ENCODE measurements at places on chromosomes 16 and 17.

DNA sequence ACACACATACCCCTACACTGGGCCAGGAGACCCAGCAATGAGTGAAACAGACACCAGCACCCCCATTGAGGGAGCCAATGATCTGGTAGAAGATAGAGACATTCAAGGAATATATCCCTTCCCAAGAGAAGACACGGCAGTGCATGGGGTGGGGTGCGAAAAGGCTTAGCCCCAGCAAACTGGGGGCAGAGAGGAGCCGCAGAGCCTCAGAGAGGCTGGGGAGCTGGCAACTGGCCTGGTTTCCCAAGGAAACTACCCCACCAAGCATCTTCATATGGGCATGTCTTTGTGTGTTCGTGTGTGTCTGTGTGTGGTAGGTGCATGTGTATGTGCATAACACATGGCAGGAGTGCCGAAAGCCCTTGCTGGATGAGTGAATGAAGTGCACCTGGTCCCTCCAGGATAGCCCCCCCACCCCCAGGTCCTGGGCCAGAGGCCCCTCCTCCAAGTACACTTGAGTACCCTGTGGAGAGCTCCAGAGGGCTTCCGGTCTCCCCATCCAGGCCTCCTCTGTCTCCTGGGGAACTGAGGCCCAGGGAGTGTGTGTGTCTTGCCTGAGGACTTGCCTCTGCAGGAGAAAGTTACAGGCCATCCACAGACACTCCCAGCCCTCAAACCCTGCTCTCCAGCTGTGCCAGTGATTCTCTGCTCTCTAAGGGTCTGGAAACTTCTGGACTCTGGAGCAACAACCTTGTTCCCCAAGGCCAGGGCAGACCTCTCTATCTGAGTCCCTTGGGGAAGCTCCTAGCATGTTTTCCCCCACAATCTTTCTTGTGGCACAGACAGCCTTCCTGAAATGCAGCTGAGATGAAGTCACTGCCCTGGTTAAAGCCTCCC, 15.9 kb downstream of the TBX2 start:
- no peak for DNase-seq

GRCh38 chr16:89920723-89921122, 2.1 kb downstream of the MC1R start:
- DNase-seq, result no peak

- DNase-seq, result peak; percentile 36
Measured at GRCh38 chr17:48907713-48908046, 527 bp upstream of the UBE2Z start.

GRCh38 chr16:48282636-48283263, 35.4 kb upstream of the ABCC11 start:
- no peak for DNase-seq

DNA sequence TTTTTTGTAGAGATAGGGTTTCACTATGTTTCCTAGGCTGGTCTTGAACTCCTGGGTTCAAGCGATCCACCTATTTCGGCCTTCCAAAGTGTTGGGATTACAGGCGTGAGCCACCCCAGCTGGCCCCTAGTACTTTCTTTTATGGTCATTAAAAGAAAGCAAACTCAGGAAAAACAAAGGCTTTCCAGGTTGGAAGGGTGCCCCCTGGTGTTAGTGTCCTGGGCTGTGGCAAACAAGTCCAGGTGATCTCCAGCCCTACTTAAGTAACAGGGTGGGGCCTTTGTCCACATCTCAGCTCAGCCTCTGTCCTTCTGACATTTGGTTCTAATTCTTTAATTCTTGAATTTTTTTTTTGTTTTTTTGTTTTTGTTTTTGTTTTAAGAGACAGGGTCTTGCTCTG, 6.9 kb downstream of the IGFBP4 start:
- peak; percentile 36 for DNase-seq

GRCh38 chr16:53502331-53503269, at the start of gene AKTIP:
AKTIP (minus strand) TSS chr16:53503209; CDS start chr16:53500259, 2,950 bp downstream.
- DNase-seq, result no peak

DNA sequence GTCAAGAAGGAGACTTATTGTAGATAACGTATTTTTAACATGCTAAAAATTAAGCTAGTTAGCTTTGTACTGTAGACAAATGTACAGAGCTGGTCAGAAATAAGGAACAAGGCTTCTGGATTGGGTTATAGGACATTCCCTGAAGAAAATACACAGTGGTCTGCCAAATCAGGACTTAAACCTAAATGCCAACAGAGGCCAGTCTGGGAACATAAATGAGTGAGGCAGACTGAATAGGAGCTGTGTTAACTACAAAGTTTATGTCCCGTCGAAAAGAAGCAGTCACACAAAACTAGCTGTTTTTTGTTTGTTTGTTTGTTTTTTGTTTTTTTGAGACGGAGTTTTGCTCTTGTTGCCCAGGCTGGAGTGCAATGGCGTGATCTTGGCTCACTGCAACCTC, 120.4 kb upstream of the C17orf78 start:
- DNase-seq, result no peak

DNA sequence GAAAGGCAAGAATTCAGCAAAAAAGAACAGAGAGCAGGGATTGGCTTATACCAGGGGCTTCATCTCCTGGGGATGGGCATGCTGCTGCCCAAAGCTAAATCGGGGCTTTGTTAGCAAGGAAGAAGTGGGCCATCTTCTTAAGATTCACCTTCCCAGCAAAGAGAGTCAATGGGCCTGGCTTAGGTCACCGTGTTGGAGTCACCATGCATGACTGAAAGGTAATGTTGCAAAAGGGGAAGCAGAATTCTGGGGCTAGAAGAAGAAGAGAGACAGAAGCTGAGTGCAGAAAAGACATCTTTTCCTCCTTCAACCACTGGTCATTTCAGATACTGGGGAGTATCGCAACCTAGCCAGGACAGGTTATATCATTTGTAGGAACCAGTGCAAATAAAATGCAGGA, 76.3 kb upstream of the KIFC3 start:
- no peak for DNase-seq

- peak; percentile 51 for DNase-seq
Measured at GRCh38 chr17:82985973-82986372, 93.4 kb upstream of the METRNL start.

DNA sequence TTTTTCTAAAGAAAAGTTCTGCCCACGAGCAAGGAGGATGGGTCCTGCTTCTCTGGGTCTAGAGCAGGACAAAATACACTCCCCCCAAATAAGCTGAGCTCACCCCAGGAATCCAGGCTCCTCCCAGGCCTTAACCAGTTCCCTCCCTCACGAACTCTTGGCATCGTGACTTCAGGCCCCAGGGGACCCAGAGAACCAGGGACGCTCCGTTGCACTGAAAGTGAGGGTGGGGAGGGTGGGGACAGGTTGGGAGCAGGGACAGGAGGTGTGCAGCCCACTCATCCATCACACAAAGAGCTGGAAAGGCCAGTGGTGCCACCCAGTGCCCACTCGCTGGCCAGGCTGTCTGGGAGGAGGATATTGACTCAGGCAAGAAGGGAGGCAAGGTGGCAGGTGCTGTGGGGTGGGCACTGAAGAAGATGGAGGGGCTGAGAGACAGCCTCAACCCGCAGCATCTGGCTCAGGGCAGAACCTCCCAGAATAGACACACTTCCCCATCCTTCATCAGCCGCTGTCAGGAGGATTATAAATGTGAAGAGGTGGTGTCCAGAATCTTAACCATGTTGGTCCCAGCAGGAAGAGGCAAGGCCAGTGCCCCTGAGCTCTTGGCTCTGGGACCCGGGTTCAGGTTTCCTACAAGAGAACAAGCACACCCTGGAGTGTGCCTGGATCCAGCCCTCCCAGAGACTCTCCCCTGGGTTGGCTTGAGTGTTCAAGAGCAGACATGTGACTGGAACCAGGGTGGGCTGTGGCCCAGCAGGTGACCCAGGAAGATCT, 67.9 kb upstream of the RPL38 start:
- DNase-seq, result no peak

GRCh38 chr17:1720856-1721386, 3.6 kb upstream of the WDR81 start:
- peak; percentile 69 for DNase-seq

GRCh38 chr16:47143677-47144558, at the start of gene NETO2:
NETO2 (minus strand) TSS chr16:47143945; CDS start chr16:47143612, 333 bp downstream.
- peak; percentile 71 for DNase-seq

DNA sequence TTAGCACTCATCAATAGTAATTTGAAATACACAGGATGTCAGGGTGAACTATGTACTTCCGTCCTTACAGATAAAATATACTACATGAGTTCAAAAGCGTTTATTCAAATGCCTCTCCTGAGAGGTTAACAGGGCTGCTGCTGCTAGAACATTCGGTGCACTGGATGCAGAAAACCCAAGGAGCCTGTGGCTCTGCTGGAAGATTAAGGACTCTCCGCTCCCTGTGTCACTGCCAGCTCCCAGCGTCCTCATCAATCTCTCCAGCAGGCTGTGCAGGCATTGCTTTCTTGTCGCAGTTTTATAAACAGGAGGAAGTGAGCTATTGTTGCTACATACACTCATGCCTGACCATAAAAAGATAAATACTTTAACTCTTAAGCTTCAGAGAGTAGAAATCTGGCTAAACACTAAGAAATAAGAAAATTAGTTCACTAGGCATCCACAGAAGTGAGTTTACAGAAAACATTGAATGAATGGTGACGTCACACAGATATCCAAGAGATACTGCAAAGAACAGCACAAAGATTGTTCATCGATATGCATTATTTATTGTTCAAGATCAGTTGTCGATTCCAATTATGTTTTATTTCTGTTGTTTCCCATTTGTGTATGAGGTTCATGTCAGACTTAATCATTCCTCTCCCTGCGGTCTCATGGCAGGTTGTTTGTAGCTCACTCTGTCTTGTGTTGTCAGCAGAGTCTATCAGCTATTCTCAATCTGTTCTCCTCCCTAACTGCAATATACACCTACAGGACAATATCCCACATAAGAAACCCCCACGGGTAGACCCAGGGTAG, 127.9 kb upstream of the MON1B start:
- DNase-seq, result no peak

DNA sequence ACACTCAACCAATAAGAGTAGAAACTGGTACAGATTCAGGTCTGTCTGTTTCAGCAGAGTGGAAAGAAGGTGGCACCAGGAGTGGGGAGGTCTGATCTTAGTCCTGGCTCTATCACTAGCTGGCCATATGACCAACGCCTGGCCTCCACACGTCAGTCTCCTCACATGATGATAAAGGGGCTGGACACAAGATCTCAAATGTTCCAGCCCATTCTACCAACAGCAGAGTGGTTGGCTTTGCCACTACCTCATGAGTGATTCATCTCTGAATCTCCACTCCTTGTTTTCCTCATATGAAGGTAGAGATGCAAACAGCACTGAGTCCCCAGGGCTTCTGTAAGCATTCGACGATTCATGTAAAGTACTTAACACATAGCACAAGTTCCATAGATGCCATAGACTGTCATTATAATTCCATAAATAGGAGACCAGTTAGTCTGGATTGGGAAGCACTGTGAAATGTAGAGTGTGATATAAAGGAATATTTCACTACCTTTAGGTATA, 281.9 kb upstream of the ASIC2 start:
- DNase-seq, result no peak

DNA sequence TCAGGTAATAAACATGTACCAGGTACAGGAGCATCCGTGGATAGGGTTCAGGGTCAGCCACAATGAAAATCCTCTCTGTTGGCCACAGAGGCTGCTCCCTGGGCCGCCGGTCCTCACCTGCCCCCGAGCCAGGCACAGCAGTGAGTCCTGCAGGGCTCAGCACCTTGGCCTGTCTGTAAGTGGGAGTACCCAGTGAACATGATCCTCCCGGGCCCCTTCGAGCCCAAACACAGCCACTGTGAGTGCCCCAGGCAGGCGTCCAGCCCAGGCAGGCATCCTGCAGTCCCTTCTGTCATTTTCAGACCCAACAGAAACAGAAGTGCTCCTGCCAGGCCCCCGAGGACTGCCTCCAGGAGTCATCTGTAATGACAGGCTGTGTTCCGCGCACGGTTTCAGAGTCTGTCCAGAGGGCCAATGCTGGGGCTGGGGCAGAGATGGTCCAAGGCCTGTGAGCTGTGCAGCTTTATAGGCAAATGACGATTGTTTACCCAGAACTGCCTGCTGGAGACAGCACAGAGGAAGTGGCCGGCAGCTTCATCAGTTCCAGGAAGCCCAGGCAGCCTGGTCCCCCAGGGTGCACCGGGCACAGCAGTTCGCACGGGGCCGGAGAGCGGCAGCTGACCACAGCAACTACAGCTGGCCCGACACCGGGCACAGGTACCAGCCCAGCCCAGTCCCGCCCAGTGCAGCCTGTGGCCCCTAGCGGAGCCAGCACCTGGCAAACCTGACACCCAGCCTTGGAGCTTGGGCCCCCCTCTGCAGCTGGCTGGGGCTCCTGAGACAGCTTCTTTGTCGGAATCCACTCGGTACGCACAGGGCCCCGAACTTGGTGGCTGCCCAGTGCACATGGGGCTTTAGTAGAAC, 13.2 kb downstream of the SLC7A5 start:
- peak; percentile 53 for DNase-seq

GRCh38 chr16:8928467-8928957, 35.2 kb downstream of the USP7 start:
- peak; percentile 60 for DNase-seq

DNA sequence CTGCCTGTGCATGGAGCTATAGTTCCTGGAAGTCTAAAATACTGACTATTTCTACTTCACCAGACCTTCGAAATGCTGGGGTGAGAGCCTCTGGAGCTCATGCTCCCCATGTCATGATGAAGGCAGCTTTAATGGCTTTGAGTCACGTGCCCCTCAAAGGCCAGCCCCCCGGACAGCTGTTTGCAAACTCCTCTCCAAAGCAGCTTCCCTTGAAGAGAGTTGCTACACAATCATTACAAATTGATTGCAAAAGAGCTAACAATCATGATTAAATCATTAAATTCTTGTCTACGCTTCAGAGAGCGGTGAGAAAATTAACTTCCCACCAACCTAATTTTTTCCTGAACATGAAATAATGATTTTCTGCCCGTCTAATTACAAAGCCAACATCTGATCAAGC, 134.8 kb upstream of the IRX6 start:
- DNase-seq, result no peak

DNA sequence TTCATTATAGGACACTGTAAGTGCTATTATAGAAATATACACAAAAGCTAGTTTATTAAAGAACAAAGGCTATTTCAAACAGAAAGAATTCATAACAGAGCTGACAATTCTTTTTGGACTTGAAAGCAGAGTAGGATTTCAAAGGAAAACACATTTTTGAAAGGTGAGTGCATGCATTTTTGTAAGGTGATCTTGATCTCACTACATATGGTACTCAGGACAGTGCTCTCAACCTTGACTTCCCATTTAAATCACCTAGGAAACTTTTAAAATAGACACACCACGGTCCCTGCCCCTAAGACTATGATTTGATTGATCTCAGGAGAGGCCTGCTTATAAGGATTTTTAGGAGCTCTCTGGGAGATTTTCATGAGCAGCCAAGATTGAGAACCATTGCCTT, 1362.0 kb downstream of the CDH8 start:
- no peak for DNase-seq

- no peak for DNase-seq
Measured at GRCh38 chr16:65958086-65958485, 408.4 kb upstream of the CDH5 start.

Data from activated CD4-positive, alpha-beta T cell treated with anti-CD3 and anti-CD28 coated beads, Interleukin-2, amount 50 U/mL, for 16 hours (primary cell).